ENCODE measurements at places on chromosomes 1 and 21.
A peak's percentile ranks its signal among the peaks of the same experiment; 100 is the strongest.

DNA sequence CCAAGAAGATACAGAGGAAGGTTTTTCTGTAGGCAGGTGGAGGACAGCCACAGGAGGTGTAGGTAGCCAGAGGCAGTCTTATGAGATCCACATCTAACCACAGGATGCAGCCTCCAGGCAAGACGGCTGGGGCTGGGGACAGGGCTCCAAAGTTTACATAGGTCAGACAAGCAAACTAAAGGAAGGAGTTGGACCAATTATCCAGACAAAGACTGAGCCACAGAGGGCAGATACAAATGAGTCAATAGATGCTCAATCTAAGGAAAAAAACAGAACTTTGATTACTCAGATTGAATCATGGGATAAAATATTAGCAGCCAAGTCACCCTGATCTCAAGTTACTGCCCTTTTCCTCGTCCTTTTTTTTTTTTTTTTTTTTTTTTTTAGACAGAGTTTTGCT, 91.6 kb downstream of the RGS7 start:
- no peak overlapping the region for H3K4me3 ChIP-seq
- DNase-seq: no peak
- H3K4me1 ChIP-seq: no peaks in the 10 kb centered on the region

- H3K27ac ChIP-seq: no peak overlapping the region
- no peak overlapping the region for H3K4me3 ChIP-seq
- H3K36me3 ChIP-seq: no peaks in the 10 kb centered on the region
- no peak for DNase-seq
Observed at GRCh38 chr21:41526478-41527087, 18.6 kb upstream of the TMPRSS2 start.

- no peak for DNase-seq
- H3K27me3 ChIP-seq: no peaks in the 10 kb centered on the region
- H3K36me3 ChIP-seq: peaks cover 24% of the 10 kb centered on the region
- peaks cover 56% of the 10 kb centered on the region for H3K4me1 ChIP-seq
- H3K27ac ChIP-seq: peak overlapping the region; percentile 32
Observed at GRCh38 chr21:41921021-41921420, 32.8 kb downstream of the C2CD2 start.

GRCh38 chr1:93964777-93965200, 55.6 kb upstream of the GCLM start:
- H3K4me1 ChIP-seq: peaks cover 8% of the 10 kb centered on the region
- H3K27ac ChIP-seq: no peak overlapping the region
- H3K4me3 ChIP-seq: no peak overlapping the region
- H3K27me3 ChIP-seq: peaks cover 17% of the 10 kb centered on the region
- no peak for DNase-seq
- H3K36me3 ChIP-seq: no peaks in the 10 kb centered on the region

GRCh38 chr1:56806804-56807203, 12.4 kb downstream of the FYB2 start:
- no peaks in the 10 kb centered on the region for H3K36me3 ChIP-seq
- H3K27me3 ChIP-seq: no peaks in the 10 kb centered on the region

GRCh38 chr1:195733408-195733807, 874.8 kb downstream of the KCNT2 start:
- H3K4me1 ChIP-seq: no peaks in the 10 kb centered on the region
- H3K27ac ChIP-seq: no peak overlapping the region
- no peak for DNase-seq
- H3K4me3 ChIP-seq: no peak overlapping the region

DNA sequence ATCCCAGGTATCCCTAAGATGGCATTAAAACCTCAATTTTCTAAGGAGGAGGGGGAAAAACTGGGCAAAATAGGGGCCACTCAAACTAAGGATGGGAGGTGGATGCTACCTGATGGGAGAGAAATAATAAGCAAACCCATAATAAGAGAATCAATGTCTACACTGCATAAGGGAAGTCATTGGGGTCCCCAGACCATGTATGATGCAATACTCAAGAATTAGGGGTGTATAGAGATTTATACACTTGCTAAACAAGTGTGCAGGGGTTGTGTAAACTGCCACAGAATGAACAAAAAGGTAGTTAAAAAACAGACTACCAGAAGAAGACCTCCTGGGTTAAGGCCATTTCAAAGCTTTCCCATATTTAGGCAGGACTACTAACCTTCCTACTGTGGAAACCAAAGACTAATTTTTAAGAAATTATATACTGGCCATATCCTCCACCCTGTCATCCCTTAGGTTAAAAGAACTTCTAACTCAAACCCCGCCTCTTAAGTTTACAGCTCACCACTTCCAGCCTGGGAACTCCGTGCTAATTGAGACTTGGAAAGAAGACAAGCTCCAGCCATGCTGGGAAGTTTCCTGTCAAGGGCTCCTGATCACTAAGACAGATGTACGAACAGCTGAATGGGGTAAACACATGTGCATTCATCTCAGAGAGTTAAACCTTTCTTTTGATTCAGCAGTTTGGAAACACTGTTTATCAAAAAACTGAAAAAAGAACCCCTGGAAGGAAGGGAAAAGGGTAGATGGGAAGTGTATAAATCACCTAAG, 64.4 kb upstream of the TLR5 start:
- H3K27me3 ChIP-seq: peaks cover 11% of the 10 kb centered on the region
- no peaks in the 10 kb centered on the region for H3K36me3 ChIP-seq
- DNase-seq: no peak
- no peak overlapping the region for H3K4me3 ChIP-seq
- peaks cover 23% of the 10 kb centered on the region for H3K4me1 ChIP-seq

DNA sequence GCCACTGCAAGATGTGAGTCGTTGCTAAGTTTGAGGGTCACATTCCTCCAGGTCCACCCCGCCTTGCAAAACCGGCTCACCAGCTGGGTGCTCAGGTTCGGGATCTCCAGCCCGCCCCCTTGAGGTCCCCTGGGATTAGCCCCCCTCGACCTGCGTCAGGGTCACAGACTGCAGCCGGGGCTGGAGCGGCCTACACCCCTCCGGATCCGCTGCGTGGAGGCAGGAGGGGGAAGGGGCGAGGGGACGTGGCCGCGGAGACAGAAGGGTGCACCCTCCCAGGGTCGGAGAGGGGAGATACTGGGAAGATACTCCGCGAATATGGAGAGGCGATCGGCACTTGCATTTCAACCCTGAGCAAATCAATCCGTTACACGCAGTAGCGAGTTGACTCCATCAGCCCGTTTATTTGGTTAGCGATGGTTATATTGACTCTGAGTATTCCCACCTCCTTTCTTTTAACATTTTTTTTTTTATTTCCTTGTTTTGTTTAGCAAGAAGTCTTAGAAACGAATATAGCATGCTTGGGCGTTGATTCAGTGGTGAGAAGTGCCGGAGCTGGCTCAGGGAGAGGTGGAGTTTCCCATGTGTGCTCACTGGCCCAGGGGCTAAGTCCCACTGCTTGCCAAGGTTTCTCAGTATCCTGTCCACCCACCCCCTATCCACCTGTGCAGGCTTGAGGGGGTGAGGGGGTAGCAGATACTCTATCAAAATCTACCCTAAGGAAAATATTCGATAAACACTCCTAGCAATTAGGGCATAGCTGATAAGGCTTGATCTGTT, 997 bp downstream of the IFNAR2 start:
- no peaks in the 10 kb centered on the region for H3K36me3 ChIP-seq
- H3K27me3 ChIP-seq: no peaks in the 10 kb centered on the region
- peak; percentile 63 for DNase-seq
- H3K4me1 ChIP-seq: peaks cover 57% of the 10 kb centered on the region

DNA sequence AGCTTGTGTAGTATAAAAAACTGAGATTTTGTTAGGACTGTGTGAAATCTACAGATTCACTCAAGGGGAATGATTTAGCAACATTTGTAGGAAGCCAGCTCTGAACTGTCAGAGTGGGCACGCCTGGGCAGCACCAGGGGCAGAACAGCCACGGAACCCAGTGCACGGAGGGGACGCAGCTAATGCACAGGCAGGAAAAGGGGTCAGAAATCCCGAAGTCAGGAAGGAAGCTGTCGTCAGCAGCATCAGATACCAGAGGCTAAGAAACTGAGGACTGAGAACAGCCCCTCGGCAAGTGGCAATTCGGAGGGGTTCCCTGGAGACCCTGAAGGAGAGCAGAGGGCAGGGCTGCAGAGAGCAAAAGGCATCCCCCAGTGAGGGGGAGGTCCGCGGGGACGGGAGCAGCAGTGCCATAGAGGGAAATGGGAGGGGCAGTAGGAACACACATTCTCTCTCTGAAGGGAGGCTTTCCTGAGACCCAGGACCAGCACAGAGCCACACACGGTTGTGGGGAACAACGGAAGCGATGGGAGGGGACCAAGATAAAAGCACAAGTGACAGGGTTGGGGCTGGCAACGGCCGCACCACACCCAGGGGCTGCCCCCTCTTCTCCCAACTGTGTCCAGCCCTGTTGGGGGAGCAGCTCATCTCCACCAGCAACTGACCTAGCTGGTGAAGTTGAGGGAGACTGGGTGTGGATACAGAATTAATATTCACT, 12.7 kb downstream of the UBE2J2 start:
- H3K27ac ChIP-seq: peak overlapping the region; percentile 44
- H3K36me3 ChIP-seq: peaks cover 70% of the 10 kb centered on the region
- H3K27me3 ChIP-seq: no peaks in the 10 kb centered on the region

DNA sequence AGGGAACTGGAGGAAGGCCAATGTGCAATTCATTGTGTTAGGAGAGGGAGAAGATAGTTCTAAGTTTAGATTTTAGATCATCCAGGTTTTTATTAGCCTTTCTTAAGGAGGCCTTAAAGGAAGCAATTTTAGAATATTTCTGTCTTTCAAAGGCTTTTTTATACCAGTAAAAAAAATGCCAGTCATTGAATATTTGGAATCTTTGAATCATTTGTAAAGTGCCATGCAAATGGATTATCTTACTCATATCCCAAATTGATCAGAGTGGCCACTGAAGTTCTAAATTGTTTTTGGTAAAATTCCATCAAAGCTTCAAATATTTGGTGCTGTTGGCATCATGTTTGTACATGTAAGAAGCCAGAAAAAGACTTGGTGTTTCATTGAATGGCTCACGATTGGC, 244.8 kb downstream of the RPS6KC1 start:
- no peak for DNase-seq
- H3K4me3 ChIP-seq: no peak overlapping the region
- no peaks in the 10 kb centered on the region for H3K4me1 ChIP-seq

GRCh38 chr1:216944864-216945510, 221.8 kb upstream of the ESRRG start:
- no peak for DNase-seq
- H3K27ac ChIP-seq: no peak overlapping the region
- no peak overlapping the region for H3K4me3 ChIP-seq
- H3K4me1 ChIP-seq: no peaks in the 10 kb centered on the region
- H3K27me3 ChIP-seq: no peaks in the 10 kb centered on the region

DNA sequence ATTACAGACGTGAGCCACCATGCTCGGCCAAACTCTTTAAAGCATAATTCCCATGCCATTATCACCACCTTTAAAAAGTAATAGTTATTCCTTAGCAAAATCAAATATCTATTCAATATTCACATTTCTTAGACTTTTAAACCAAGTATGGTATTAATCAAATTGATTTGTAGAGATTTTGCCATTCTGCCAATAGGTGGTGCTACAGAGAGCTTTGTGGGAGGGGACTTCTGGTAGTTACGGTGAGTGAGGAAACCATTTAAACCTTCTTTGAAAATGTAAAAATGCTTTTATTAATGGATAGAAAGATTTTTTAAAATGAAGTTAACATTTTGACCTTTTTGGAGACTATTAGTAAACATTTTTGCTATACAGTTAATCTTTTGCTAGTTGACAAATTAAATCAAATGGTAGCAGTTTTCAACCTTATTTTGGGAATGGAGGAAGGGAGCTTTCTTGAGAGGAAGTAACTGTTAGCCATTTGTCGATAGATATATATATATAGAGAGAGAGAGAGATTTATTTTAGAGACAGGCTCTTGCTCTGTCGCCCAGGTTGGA, 19.3 kb downstream of the IARS2 start:
- no peak overlapping the region for H3K27ac ChIP-seq
- no peaks in the 10 kb centered on the region for H3K27me3 ChIP-seq
- H3K4me1 ChIP-seq: no peaks in the 10 kb centered on the region
- no peak for DNase-seq

Data from left ventricle myocardium inferior (tissue), 1 donor.